ENCODE measurements at places on chromosomes 3 and 15.
A peak's percentile ranks its signal among the peaks of the same experiment; 100 is the strongest.

GRCh38 chr15:66815318-66815717 is 113.3 kb downstream of the SMAD6 start:
- peak; percentile 70 for DNase-seq

- no peak for DNase-seq
Measured at GRCh38 chr15:51825698-51826097, 3.8 kb upstream of the TMOD3 start.

DNA sequence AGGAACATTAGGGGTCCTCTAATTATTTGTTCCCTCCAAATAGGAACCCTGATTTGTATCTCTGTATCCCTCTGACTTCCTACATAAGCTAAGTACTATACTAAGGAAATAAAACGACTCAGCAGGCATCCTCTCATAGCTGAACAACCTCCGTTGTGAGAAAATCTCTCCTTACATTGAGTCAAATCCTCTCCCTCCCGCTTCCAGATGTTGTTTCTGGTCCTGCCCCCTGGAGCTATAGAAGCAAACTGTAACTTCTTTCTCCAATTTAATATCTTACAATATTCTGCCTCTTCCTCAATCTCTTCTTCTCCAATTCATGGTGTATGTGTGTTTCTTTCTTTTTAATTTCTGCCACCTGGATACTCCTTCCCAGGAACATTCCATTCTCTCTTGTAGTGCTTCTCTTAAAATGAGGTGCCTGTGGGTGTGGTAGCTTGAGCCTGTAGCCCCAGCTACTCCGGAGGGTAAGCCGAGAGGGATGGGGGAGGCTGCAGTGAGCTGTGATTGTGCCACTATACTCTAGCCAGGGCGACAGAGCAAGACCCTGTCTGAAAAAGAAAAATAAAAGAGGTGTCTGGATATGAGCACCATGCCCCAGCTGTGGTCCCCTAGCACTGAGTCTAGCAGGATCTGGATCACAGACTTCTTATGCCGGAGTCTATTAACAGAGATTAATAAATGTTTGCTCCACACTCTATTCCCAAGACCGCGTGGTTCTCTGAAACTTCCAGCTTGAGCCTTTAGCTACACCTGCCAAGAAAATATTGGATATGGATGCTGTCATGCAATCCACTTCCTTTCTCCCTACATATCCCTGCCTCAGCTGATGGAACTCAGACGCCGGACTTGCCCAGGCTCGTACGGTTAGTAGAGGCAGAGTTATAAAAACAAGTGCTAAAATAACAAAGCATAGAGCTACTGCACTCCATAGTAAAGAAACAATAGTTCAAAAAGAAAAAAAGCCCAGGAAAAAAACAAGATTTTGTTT is 42.9 kb upstream of the NEO1 start:
- no peak for DNase-seq

GRCh38 chr15:51080286-51080685 is 14.4 kb downstream of the TNFAIP8L3 start:
- no peak for DNase-seq

- DNase-seq = peak; percentile 69
Measured at GRCh38 chr3:45011756-45012508, 14.2 kb upstream of the CLEC3B start.

DNA sequence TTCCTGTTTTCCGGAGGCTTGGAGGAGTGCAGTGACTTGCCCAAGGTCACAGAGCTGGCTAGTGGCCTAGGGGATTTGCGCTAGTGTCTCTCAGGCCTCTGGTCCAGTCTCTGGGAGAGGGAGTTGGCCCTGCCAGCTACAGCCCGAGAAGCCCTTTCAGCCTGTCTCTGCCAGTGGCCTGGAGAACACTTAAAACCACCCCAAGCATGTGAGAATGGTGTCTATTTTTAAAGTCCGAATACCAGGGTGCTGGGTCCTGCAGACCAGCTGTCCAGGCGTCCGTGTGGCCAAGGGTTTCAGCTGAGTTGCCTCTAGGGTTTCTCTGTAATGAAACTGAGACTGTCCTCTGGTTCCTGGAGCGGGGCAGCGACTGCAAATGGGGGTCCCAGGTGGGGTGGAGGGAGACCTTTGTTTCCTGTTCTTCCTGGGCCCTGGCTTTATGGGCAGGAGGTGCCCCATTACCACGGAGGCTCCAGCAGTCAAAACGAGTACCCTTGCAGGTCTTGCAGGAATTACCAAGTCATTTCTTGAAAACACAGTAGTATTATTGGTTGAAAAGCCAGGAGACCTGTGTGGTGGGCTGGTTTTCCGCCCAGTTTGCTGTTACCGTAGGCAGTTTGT is 2.2 kb downstream of the CAND2 start:
- no peak for DNase-seq

- no peak for DNase-seq
Measured at GRCh38 chr3:81268526-81268925, 492.9 kb downstream of the GBE1 start.

DNA sequence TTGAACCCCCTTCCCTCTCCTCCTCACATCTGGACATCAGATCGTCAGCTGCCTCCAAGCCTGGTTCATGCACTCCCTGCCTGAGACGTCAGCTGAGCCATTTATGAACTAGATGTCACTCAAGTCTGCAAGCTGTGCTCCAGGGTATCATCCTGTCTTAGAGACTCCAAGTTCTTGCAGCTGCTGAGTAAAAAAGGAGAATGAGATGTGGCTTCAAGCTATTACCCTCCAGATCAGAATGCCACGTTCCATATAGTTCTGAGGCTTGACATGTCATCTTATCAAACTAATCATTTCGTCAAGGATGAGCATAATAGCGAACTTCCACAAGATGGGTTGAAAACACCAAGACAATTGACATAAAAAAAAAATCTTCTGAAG is 766.3 kb downstream of the TBL1XR1 start:
- DNase-seq = no peak

- no peak for DNase-seq
Measured at GRCh38 chr3:160343132-160343531, 55.9 kb downstream of the IFT80 start.

DNA sequence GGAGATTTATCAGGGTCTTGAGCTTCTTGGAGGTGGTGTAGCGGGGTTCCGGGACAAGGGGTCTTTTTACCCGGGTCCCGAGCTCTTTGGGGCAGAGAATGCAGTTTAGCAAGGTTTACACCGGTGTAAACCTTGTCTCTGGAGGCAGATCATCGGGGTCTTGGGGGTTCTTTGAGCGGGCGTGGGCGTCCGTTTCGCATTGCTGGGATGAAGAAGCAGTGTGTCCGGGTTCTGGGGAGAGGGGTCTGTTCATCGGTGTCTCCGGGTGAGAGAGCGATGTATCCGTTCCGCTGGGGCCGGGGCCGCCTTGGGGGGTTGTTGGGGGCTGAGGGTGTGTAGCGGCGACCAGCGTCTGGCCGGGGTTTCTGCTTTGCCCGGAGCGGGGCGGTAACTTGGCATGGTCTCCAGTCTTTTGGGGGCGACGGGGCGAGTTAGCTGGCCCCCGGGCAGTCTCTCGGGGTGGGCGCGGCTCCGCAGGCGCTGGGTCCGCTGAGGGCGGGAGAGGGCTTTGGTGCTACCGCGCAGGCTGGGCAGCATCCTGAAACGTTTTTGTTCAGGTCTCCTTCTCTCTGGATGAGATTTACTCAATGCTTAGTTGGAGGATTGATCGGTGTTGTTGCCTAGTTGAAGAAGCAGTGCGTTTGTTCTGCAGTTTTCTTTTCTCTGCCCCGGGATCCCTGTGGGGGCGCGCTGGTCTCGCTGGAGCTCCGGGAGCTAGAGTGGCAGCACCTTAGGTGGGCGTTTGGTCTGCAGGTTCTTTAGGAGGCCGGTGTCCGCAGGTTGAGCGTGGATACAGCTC is 843 bp downstream of the GLCE start:
- DNase-seq = no peak

DNA sequence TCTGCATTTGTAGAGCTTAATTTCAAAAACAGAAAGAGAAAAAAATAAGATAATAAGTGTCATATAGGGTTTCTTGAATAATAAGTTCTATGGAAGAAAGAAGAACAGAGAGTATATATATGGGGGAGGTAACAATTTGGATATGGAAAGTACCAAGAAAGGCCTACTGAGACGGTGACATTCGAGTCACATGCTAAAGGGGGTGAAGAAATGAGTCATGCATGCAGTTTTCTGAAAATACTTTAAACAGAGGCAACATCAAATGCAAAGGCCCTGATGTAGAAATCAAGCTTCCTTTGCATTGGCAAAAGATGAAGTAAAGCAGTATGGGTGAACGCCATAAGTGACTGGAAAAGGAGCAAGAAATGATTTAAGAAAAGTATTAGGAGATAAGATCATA is 371.6 kb upstream of the ZNF385D start:
- no peak for DNase-seq

DNA sequence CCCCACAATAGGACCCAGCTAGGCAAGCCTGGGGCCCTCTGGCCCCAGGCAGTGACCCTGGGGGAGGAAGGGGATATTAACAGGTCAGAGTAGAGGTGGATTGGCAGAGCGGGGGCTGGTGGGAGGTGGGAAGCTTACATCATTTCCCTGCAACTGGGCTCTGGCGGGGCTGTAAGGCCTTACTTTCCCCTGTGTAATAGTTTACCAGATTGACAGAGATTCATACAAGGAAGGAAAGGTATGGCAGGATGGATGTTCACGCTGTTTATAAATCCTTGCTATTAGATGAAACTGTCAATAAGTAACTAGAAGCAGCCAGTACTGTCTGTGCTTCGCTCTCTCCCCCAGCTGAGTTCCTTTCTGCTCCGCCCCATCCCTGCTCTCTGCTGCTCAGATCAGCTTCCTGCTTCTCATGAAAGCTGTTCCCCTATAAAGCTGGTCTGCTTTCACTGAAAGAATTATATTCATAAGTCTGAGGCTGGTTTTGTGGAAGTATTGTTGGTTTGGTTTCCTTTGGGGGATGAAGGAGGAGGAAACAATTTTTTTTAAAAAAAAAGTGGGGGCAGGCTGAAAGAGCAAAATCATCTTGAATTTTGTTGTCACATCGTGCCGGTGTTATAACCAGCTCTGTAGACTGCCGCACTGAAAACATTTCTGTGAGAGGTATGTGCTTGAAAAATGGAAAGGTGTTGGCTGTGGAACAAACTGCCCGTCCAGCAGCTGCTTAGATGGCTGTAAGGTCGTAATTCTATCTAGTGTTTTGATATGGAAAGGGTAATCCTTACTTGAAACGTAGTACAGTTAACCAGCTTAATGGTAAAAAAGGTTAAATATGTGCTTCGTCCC is 76.4 kb downstream of the BBX start:
- no peak for DNase-seq

- no peak for DNase-seq
Measured at GRCh38 chr15:100929641-100930042, 10.5 kb downstream of the LRRK1 start.

DNA sequence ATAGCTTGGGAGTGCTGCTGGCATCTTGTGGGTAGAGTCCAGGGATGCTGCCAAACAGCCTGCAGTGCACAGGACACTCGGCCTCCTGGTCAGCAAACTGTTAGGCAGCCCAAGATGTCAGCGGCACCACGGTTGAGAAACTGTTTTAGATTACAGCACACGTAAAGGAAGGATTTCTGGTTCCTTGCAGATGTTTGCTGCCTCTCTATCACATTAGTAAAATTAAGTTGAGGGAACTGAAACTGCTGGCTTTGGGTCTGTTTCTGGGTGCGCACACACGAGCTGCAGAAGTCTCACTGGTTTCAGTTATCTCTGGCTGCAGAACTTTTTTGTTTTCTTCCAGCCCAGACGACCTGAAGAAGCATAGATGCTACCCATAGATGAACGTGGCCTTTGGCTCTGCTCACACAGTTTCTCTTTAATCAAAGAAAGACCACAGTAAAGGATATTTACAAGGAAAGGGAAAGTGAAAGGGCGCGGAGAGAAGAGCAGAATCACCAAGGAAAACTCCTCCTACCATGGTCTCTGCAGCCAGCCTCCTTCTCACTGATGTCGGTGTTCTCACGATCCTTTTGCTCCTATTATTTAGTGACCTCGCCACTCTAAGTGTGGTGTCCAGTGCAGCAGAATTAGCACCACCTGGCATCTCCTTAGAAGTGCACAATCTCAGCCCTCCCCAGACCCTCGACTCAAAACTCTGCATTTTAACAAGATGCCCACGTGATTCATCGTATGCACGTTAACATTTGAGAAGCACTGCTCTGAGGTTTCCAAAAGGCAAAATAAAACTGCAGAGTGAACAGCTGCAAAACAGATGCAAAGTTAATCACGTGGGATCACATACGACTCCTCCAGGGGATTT is 50.6 kb upstream of the AKAP13 start:
- no peak for DNase-seq

- DNase-seq = no peak
Measured at GRCh38 chr3:21259896-21260295, 491.1 kb downstream of the ZNF385D start.

- DNase-seq = no peak
Measured at GRCh38 chr3:171172070-171172469, 145.6 kb upstream of the SLC2A2 start.
